ENCODE measurements at places on chromosomes 13 and 19.
A peak's percentile ranks its signal among the peaks of the same experiment; 100 is the strongest.

DNA sequence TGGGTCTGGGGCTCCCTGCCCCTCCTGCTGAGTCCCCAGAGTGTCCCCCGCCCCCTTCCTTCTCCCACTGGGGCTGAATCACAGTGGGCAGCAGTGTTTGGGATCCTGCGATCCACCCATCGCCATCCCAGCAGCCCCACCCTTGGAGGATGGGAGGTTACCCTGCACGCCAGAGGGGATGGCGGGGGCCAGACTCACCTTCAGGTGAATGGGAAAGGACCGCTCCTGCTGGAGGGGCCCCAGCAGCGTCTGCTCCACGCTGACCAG lies 569 bp downstream of the DLEU7 start:
- no peak for DNase-seq

DNA sequence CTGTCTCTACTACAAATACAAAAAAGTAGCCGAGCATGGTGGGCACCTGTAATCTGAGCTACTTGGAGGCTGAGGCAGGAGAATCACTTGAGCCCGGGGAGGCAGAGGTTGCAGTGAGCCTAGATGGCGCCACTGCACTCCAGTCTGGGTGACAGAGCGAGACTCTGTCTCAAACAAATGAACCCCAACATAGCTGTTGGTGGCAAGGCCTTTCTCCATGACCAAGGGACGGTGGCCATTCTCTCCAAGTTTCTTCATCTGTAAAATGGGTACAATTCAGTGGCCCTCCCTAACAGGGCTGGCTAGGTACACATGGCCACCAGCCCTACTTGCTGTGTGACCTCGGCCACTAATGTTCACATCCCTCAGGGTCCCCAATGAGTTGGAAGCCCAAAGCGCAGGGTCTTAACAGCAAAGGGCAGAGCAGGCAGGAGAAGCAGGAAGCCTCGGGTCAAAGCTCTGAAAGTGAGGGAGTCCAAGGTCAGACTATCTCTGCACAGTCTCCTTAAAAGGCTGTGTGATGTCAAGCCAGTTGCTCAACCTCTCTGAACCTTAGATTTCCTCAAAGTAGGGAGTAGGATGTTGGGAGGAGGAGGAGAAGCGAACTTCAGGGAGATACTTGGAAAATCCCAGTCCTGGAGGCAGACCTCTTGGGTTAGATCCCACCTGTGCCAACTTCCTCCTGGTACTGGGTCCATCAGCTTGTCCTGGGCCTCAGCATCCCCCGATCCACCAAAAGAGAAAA lies 2.7 kb downstream of the JUND start:
- no peak for DNase-seq

GRCh38 chr19:47113850-47114651 lies 475 bp upstream of the ZC3H4 start:
- no peak for DNase-seq

- no peak for DNase-seq
Measured at GRCh38 chr13:35139591-35139990, 197.5 kb downstream of the NBEA start.

DNA sequence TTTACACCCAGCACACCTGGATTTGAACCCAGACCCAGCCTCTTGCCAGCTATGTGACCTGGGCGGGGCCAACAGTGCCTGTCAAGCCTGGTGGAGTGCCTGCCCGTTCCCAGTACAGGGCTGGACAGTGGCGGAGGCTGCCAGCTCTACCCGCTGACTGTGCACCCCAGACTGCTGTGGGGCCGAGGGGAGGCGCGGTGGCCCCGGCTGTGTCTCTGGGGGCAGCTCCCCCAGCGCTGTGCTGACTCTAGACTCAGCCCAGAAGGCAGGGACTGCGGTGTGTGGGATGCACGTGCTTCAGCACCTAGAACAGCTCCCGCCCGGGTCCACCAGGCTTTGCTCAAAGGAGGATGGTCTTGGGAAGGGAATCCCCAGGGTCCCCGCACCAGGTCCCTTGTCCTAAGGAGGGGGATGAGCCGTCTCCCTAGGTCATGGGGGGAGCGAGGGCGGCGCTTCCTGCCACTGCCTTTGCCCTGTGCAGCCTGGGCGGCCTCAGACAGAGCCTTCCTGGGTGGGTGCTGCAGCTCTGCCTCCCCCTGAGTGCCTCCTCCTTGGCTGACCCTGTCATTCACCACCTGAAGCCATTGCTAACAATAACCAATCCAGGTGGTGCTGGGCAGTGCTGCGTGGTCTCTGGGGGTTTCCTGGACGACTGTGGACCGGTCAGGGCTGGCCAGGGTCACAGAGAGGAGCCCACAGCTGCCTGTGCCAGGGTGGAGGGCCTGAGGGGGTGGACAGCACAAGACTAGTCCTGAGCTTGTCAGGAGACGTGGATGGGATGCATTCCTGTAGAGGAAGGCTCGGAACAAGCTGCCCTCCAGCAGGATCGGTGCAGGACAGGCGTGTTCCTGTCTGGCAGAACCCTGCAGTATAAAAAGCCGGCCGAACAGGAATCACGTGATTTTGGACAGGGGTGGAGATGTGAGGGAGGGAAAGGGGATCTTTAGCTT lies 18.6 kb downstream of the TMEM255B start:
- no peak for DNase-seq

- DNase-seq = peak; percentile 68
Measured at GRCh38 chr19:47507012-47507411, 7.9 kb downstream of the NAPA start.

DNA sequence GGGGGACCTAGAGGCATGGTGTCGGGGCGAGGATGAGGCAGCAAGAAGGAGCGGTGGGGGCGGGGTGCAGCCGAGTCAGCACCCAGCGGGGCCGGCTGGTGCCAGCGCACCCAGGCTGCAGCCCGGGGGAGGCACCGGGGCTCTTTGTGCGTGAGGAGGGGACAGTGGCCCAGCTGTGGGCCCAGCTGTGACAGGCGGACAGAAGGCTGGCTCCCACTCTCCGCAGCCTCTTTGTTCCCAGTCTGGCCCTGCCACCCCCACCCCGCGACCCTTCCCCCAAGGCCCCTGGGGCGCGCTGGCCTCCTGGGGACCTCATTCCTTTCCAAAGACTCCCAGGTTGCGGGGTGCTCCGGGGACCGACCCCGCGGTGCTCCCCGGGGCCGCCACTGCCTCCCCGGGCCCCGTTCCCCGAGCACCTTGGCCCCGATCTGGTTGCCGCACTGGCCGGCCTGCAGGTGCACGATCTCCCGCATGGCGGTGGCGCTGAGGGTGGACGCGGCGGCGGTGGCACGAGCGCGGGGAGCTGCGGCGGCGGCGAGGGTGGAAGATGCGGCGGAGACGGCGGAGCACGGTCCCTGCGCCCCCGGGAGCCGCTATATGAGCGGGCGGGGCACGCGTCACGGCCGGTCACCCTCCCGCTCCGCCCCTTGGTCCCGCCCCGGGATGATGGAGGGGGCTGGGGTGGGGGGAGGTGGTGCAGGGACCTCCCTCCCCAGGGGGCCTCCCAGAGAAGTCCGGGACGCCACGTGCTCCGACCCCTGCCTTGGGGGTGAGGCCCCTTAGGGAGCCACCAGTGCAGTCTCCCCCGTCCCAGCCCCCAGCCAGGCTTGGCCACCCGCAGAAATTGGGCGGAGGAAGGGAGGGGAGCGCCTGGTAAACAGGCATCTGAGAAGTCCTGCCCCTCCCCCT lies at the start of gene TUBB4A:
Gene TUBB4A (minus strand): TSS at position 570 of the 909 bp plus-strand sequence. CDS start 97 bp downstream, at position 473.
- no peak for DNase-seq

GRCh38 chr13:99425485-99426341 lies 75.6 kb upstream of the TM9SF2 start:
- peak; percentile 25 for DNase-seq

- no peak for DNase-seq
Measured at GRCh38 chr13:89678466-89679121, 1668.9 kb upstream of the MIR17HG start.

- no peak for DNase-seq
Measured at GRCh38 chr19:8601796-8602195, 8.7 kb downstream of the ADAMTS10 start.

- no peak for DNase-seq
Measured at GRCh38 chr13:93398167-93399035, 171.8 kb downstream of the GPC6 start.

DNA sequence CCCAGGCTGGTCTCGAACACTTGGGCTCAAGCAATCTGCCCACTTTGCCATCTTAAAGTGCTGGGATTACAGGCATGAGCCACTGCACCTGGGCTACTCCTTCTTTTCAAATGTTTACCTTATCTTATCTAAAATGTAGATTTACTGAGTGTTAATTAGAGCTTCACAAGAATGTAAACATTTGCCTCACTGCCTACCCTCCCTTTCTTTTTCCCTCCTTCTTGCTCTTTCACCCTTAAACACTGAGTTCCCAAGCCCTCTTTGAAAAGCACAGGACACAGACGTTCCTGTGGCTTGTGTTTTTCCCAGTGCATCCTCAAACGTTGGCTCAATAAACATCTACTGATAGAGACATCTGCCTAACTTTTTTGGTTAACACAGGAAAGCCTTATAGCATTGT lies 32.7 kb upstream of the CYSLTR2 start:
- DNase-seq = no peak

DNA sequence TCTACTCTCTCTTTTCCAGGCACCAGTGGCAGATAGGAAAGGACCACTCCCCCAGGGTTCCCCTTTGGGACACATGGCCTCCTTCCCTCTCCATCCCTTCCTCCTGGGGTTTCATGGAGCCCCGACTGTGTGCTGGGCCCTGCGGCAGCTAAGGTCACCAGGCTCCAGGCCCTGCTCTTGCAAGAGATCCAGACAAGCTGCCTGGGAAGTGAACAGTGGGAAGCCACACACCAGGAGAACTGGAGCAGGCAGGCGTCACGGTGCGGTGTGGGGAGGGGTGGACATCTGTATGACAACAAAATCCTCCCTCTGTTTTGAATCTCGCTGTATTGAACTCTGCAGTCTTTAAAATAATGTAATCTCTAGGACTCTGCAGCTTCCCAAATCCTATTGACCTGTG lies 330.1 kb downstream of the UQCRFS1 start:
- DNase-seq = no peak

DNA sequence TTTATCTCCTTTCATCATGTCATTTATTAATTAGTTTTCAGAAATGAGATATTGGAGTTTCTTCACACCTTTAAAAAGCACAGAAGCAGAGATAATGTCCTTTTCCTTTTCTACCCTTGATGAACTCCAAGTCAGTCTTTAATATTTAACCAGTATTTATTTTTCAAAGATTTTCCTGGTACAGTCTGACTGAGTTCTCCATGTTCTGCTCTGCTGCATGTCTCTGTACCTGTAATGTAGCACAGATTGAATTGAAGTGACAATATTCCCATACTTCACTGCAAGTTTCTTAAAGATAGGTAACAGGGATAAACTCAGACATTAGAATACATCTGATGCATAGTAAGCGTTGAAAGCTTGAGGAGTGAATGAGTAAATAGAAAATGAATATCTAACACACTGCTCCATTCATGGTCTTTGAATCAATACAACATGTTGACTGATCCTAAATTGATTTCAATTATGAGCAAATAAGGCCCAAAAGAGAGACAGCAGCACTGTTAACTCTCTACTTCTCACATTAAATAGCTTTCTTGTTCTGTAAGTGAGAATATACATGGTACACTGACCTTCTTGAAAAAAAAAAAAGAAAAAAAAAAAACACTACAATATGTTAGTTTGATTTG lies 1323.6 kb upstream of the PRR20A start:
- no peak for DNase-seq

DNA sequence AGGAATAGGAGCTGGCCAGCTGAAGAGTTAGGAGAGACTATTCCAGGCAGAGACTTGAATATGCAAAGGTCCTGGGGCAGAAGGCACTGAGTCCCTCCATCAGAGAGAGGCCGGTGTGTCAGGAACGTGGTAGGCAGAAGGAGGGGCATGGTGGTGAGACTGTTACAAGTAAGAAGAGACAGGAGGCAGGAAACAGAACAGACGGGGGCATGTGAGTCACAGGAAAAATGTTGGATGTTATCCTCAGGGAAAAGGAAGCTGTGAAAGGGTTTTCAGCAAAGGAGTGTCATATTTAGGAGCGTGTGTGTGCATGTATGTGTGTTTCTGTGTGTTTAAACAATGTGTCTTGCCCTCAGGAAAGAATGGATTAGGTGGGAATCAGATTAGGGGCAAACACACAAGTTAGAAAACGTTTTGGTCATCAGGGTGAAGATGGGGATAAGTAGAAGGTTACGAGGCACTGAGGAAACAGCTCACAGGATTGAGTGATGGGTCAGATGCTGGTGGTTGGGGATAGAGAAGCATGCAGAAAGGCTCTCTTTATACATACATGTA lies 1.1 kb downstream of the EDDM13 start:
- no peak for DNase-seq

GRCh38 chr19:30084390-30084819 lies 142.4 kb downstream of the URI1 start:
- no peak for DNase-seq

GRCh38 chr13:93416736-93417355 lies 190.2 kb downstream of the GPC6 start:
- no peak for DNase-seq

DNA sequence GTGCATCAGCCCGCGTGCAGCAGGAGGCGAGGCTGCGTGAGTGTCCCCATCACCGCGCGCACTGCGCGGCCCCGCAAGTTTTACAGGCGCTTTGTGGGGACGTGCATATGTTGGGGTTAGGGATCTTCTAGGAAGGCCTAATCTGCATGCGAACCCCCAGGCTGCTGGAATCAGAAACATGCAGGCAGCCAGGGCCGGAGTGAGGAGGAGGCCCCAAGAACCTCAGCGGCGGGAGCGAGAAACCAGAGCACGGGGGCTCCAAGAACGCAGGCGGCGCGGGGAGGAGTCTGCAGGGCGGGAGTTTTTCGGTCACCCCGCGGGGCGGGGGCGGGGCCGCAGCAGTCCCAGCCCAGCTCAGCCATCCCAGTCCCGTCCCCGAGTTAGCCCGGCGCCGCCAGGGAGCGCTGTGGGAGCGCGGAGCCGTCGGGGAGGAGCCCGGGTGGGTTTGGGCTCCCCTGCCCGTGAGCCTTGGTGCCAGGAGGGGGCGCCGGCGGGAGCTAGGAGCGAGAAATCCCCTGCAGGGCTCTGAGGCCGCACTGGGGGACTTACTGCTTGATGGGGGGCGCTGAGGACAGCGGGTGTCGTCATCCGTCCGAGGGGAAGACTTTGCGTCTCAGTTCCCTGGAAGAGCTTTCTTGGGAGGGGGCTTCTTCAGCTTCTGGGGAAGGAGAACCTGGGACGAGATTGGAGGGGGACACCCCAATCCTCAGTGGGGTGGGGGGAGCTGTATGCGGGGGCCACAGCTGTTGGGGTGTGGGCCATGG lies 933 bp upstream of the NRTN start:
- peak; percentile 94 for DNase-seq

DNA sequence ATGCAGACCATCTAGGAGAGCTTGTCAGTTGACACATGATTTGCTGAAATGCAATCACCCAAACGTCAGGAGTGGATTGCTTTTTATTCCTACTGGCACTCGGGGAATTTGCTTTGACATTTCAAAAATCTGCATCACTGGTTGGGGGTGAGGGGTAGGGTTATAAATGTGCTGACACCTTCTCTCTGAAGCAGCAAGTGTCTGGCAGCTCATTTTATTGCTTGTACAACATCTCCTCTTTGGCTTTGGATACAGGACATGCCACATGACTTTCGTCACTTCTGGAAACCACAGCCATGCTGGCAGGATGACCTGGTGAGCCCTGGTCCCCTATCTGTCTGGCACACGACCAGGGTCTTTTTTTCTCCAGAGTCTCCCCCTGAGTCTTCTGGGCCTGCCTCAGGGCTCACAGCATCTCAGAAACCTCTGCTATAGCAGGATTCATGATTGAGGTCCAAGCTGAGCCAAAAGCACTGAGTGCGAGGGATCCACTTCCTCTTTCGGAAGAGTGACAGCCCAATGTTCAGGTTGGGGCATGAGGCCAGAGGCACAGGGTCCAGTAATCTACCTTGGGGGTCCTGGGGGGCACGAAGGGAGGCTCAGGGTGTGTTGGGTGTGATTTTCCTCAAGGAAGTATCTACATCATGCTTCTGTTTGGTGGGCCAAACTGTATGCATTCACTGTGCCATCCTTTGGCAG lies 60.1 kb downstream of the HSPH1 start:
- DNase-seq = peak; percentile 26
